ENCODE measurements at places on chromosomes 5 and 9. TPM values are rescaled to one million over a fixed set of nuclear protein-coding genes. Genes with fewer than 3 reads are reported as not detected.

DNA sequence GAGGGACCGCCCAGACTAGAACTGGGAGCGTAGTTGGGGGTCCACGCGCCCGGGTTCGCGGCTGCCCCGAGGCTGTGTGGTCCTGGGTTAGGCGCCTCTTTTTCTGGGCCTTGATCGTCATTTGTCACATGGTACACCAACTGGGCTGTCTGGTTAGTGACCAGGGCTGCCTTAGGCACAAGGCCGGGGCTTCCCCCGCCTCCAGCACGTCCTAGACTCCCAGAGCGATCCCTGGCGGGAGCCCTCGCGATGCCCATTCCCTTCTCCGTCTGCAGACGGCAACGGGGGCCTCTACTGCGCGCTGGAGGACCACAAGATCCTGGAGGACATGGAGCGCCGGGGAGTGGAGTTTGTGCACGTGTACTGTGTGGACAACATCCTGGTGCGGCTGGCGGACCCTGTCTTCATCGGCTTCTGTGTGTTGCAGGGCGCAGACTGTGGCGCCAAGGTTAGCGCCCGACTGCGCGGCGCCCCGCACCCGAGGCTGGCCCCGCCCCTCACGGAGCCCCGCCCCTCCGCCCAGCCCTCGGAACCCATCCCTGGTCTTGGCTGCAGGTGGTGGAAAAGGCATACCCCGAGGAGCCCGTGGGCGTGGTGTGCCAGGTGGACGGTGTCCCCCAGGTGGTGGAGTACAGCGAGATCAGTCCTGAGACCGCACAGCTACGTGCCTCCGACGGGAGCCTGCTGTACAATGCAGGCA lies 1.5 kb downstream of the UAP1L1 start:
- DNase-seq = no peak

DNA sequence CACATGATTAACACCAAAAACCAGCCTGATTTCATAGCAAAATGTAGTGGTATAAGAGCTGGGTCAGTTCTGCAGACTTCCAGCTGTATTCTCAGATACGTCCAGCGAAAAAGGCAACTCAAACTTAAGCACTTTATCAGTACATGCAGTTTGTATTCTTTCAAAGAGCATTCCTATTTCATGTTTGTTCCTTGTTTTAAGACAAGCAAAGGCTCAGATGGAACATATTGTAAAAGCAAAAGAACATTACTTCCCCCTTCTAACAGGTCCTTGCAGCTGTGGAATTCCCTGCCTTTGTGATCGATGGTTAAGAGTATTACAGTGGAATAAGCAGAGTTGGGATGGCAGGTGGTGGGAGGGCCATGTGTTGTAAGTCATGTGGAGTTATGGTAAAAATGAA lies 86.3 kb upstream of the GRHPR start:
- DNase-seq = no peak

Gene SHISAL2B
- total RNA-seq = not detected

DNA sequence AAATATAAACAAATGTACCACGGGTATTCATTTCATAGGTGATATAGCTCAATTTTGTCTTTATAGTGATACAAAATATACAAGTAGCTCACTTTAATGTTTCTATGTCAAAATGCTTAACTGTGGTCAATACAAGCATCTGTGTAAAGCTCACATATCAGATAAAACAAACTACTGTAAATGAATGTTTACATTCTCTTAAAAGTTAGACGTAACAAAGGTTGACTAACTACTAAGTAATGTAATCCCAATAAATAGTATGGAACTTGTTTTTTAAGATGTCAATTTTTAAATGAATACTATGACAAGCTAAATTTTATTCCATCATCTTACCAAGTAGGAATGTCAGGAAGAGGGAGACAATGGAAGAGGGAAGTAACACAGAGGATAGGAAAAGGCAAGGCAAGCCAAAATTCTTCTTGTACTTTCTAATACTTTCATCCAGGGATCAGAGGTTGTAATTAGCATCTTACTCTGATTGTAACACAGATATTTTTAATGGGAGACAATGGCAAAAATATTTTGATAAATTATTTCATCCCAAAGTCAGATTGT lies 105.5 kb downstream of the STRBP start:
- DNase-seq = no peak

- DNase-seq = no peak
These were observed 109.6 kb downstream of the FGF1 start for GRCh38 chr5:142576303-142576702.
